ENCODE measurements at places on chromosomes 4 and X. TPM values are rescaled to one million over a fixed set of nuclear protein-coding genes. Genes with fewer than 3 reads are reported as not detected.

- DNase-seq = no peak
Observed at GRCh38 chr4:59369229-59369628, 1830.9 kb upstream of the ADGRL3 start.

DNA sequence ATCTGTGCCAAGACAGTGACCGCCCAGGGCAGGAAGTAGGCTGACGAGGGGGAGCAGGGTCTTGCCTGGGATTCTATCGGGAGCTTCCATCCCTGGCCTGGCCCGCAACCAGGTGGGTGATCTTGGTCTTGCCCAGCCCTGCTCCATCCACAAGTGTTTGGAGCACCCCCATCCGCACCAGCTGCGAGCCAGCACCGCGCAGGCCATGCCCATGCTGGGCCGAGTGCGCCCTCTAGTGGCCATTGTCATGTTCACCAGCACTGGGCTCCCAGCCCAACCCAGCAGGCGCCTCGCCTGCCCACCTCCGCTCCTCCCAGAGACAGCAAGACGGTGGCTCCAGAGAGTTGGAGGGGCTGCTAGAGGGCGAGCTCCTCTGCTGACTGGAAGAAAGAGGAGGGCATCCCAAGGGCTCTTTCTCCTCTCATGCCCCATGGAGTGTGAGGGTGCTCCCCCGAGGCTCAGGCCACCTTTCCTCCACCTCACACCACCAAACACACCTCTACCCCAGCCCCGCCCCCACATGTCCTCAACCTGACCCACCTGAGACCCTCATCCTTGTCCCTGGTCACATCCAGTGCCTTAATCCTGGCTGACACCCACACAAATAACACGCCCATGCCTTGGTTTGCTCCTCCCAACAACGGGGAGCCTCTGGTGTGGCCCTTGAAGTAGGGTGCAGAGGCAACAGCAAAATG lies 9.8 kb upstream of the ATP2B3 start:
- DNase-seq = peak; percentile 85

DNA sequence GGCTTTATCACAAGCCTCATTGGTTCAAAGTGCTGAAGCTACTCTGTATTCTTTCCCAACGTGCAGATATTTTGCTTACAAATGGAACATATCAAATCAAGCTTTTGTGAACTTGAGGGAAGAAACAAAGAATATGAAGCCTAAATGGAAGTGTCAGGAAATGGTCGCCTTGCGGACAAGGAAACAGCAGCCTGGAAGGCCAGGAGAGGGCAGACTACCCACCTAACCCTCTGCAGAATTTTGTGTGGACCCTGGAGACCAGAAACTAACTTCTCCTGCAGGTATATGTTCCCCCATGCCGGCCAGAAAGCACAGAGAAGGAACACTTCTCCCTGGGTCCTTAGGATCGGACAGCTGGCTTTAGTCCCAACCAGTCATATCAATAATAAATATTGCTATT lies 1425.8 kb downstream of the PCDH7 start:
- DNase-seq = peak; percentile 42

GRCh38 chrX:103779141-103779789 lies 2.6 kb downstream of the PLP1 start:
- DNase-seq = peak; percentile 8

DNA sequence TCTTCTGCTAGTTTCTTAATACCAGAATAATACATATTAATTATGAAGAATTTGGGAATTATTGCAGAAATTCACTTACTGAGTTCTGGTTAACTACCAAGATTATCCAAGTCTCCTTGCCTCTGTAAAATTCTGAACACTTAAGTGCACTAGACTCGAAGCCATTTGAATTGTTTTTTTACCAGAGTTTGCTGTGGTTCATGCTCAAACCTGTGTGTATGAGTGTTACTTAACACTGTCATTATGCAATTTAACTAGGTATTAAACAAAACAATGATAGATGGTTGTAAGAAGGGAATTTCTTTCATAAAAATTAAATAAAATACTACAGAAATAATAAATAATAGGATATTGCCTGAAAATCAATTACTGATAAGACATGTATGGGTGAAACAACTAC lies 145.6 kb upstream of the FAT4 start:
- DNase-seq = no peak

DNA sequence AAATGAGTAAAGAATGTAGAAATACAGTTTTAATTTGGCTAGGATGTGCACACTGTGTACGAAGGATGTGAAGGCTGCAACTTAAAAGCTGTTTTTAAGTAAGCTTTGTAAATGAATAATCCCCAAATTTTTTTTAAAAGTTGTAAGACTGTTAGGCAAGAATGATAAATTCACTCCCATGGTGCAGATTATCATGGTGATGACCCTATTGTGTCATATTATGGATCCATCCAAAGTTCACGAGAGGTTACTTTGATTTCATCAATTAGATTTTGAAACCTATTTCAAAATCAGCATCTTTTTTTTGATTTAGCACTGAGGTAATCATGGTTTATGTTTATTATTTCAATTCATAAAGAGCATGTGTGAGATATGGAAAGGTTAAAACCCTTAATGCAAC lies 62.9 kb upstream of the ETNPPL start:
- DNase-seq = no peak

DNA sequence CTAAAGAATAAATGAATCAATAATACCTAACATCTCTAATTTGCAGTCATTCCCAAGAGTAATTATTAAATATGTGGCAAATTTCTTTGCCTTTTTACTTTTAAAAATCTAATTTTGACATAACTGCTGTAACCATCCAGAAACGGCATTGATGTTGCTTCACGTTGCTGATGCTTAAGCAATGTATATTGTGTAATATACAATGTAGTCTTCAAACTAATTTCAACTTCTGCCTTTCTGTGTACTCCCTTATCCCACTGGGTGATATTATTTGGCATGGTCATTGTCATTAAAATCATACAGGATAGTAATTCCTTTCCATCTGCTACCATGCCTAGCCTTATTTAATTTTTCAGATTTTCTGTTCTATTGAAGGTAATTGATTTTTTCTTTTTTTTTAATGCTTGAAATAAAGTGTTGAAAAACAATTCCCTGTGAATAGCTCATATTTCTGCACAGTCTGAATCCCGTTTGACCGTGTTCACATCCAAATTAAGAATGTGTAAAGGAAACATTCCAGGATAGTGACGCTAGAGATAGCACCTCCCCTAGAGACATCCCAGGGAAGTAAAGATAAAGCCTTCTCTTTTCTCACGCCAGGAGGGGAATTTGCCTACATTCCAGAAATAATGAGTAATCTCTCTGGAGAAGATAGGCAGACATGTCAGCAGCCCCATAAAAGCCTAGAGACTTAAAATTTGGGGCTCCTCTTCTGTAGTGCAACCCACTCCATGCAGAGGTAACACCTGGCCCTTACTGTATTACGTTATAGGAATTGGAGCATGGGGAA lies 8.6 kb downstream of the FAM200B start:
- no peak for DNase-seq

DNA sequence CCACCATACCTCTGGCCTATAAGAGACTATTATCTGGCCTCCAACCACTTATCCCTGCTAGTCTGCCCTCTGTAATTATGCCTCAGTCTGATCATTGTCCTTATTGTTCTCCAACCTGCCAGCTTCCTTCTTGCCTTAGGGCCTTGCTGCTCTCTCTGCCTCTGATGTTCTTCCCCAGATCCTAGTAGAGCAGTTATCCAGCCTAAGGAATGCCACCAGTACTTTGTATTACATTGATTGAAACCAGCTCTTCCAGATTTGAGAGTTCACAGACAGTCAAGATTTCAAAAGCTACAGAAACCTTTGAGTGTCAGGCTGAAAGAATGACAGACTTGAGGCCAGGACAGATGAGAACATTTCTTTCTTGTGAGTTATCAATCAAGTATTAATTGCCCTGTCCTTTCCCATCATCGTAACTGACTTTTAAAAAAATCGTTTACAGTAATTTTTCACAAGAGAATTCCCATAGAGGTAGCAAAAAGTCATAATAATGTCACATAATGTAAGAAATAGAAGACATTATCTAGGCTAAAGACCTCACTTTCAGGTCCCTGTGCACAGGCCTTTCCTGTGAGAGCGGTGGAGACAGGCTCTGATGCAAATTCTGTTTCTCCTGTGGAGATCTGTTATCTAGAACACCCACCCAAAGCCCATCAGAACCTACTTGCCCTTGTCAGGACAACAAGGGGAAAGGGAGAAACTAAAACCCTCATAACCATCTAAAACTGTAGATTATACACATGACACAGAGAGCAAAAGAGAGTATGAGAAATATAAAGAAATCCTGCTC lies 64.1 kb upstream of the GUCY1A1 start:
- no peak for DNase-seq

GRCh38 chr4:1793940-1794808 lies 1.1 kb downstream of the FGFR3 start:
- DNase-seq = no peak

DNA sequence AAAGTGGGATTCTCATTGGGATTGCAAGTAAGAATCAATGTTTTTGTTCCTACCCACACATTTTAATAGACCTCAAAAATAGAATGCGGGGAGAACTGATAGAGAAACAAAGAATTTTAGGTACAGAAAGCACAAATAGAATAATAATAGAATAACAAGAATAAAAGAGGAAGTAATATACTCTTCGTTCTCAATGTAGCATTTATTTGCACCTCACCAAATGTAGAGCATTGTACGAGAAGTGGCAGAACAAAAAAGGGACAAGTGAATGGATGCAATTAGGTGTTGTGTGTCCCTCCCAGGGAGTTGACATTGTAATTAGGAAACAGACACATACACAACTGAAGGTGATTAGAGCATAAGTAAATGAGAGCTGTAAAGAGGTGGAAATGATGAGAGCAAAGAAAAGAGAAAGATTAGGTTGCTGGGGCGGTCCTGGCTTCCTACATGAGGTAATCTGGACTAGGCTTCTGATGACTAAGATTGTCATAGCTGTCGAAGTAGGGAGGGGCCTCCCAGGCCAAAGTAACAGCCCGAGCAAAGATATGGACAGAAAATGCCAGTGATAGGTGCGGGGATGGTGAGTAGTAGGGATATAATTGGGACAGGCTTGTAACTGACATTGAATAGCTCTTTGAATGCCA lies 10.4 kb downstream of the RAB9A start:
- DNase-seq = no peak

DNA sequence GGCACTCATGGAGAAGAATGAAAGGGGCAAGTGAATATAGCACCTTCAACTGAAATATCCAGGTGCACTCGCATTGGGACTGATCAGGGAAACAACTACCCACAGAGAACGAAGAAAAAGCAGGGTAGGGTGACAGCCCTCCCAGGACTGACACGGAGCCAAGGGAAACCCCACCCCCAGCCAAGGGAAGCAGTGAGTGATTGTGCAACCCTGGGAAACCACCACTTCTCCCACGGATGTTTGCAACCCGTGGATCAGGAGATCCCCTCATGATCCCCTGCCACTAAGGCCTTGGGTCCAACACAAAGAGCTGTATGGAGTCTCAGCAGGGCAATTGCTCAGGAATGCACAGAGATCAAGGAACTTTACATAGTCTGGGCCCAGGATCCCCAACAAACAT lies 158.5 kb upstream of the HCCS start:
- DNase-seq = no peak

GRCh38 chr4:15912236-15912635 lies 26.3 kb downstream of the FGFBP1 start:
- no peak for DNase-seq

Gene OGT
- 108 TPM for total RNA-seq

Gene DIPK2B
- total RNA-seq = not detected

Gene SMR3A
- not detected for total RNA-seq

Data from H9 (cell line).